Inflammatory macrophage treated with lipopolysaccharide for 4 hours (primary cell): ENCODE measurements at places on chromosomes 5 and 9.

GRCh38 chr5:150860246-150860821, 14.0 kb downstream of the IRGM start:
- DNase-seq = peak; percentile 61

DNA sequence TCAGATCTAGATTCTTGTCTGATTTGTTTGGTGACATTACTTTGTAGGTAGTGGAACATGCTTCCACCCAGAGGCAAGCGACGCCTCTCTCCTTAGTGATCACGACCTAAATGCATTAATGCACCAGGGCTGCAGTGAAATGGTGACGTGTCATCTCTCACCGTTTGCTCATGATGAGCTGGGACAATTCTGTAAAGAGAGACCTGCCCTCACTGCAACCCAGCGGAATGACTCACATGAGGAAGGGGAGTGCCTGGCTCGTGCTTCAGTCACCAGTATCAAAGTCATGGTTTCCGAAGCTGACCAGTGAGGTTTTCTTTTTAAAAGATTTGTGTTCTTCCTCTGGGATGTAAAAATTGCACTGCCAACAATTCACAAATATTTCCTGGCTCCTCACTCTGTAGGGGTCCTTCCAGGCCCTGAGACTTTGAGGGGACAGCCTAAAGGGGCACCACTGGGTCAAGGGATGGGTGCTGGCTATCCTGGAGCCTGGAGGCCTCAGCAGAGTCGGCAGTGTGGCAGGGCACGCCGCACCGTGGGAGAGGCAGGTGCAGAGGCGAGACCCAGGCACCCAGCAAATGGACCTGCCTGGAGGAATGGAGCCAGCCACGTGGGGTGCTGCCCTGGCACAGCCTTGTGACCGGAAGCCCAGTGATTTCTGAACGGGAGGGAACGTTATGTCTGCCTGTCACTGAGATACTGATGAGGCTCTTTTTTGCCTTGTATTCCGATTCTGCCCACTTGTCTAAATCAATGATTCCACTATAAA, 17.3 kb downstream of the QSOX2 start:
- DNase-seq = no peak

DNA sequence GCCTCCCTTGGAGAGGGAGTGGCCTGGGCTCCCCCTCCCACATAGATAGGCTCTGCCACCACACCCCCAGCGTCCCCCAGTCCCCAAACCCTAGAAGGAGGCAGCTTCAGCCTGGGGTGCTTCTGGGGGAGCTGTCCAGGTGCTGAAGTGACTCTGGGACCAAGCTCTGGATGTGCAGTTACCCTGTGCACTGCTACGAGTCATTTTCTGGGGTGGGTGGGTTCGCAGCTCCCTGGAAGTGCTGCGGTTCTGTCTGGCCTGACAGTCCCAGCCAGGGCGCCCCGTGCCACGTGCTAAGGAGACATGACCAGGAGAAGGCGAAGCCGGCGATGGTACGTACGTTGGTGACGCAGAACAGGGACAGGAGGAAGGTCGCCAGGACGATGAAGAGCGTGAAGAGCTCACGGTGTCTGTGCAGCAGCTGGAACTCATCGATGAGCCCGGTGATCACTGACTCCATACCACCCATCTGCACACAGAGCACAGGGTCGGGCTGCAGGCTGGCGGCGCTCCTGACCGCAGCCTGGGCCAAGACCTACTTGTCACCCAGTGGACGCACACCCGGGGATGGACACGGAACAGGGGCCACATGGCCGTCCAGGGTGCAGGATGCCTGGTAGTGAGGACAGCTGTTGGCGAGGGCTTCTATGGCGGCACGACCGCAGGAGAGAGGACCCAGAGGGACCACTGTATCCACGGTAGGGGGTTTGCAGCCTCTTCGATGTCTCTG, 35.7 kb downstream of the SLC6A3 start:
- no peak for DNase-seq

GRCh38 chr5:61974680-61975079, 331.3 kb upstream of the KIF2A start:
- no peak for DNase-seq

- DNase-seq = no peak
Observed at GRCh38 chr9:118091711-118092500, 387.7 kb downstream of the TLR4 start.

DNA sequence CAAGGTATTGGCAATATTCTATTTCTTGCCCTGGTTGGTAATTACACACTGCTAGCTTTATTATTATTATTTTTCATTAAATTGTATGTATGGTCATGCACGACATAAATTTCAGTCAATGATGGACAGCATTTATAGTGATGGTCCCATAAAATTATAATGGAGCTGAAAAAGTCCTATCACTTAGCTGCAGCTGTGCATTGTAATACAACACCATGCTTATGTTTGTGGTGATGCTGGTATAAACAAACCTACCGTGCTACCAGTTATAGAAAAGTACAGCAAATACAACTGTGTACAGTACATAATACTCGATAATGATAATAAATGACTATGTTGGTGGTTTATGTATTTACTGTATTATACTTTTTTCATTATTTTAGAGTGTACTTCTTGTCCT, 65.5 kb downstream of the NR3C1 start:
- DNase-seq = no peak

GRCh38 chr5:154767576-154767975, 12.4 kb downstream of the LARP1 start:
- no peak for DNase-seq

GRCh38 chr9:79408200-79408599, 163.6 kb upstream of the TLE4 start:
- DNase-seq = no peak

DNA sequence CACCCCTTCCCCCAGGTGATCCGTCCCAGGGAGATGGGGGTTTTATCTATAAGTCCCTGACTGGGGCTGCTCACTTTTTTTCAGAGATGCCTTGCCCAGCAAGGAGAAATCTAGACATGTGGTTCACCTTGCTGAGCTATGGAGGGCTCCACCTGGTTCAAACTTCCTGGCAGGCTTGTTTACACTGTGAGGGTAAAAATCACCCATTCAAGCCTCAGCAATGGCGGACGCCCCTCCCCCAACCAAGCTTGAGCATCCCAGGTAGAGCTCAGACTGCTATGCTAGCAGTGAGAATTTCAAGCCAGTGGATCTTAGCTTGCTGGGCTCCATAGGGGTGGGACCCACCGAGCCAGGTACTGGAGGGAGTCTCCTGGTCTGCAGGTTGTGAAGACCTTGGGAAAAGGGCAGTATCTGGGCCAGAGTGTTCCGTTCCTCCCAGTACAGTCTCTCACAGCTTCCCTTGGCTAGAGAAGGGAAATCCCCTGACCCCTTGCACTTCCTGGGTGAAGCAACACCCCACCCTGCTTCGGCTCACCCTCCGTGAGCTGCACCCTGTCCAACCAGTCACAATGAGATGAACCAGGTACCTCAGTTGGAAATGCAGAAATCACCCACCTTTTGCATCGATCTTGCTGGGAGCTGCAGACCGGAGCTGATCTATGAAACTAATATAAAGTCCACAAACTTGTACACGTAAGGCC, 231.7 kb downstream of the CTNND2 start:
- DNase-seq = peak; percentile 9

- no peak for DNase-seq
Observed at GRCh38 chr9:86324901-86325300, 29.3 kb downstream of the TUT7 start.

DNA sequence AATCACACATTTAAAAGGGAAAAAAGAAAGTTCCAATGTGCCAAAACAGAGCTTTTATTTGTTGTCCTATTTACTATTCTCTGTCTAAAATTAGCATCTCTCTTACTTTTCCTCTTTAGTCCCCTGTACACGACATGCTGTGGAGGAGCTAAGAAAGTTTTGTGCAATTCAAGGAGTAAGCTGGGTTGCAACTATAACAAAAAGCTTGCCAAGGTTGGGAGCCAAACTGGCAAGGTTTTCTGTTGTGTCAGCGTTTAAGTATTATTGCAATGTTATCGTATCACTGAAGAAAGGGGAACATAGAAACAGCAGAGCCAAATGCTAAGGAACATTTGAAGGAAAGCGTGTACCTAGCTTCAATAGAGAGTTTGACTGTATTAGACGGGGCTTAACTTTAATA, 680.8 kb downstream of the CETN3 start:
- DNase-seq = no peak

GRCh38 chr9:3282365-3282764, 243.4 kb downstream of the RFX3 start:
- DNase-seq = no peak

GRCh38 chr5:9726931-9727330, 96.8 kb upstream of the TAS2R1 start:
- DNase-seq = no peak

- no peak for DNase-seq
Observed at GRCh38 chr9:133709691-133710571, 28.2 kb downstream of the SARDH start.

DNA sequence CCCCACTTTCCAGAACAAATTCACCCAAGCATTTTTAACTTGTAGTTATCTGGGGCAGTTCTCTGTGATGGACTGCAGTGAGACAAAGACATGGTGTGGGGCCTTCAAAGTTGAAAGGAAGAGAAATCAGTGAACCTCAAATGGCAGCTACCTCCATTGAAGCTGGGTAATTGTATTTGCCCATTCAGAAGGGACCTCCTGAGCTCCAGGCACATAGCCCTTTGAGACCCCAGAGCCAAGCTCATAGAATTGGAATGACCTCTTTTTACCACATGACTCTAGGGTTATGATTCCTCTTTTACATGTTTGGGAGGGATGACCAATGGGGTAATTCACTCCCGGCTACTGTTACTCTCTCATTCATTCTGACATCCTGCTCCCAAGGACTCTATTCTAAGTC, 368.4 kb upstream of the ITGA1 start:
- DNase-seq = no peak

GRCh38 chr9:127142931-127143464, 20.6 kb upstream of the ANGPTL2 start:
- DNase-seq = no peak

DNA sequence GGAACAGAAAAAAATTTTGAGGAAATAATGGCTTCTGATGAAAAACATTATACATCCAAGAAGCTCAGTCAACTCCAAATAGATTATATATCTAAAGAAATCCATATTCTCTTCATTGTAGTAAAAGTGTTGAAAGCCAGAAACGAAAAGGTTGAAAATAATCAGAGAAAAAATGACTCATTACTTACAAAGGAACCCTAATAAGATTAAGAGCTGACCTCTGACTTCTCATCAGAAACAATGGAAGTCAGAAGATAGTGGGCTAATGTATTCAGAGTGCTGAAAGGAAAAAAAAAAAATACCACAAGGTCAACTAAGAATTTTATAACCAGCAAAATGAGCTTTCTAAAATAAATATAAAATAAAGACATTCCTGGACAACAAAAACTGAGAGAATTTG, 60.0 kb downstream of the HSD17B4 start:
- DNase-seq = no peak

DNA sequence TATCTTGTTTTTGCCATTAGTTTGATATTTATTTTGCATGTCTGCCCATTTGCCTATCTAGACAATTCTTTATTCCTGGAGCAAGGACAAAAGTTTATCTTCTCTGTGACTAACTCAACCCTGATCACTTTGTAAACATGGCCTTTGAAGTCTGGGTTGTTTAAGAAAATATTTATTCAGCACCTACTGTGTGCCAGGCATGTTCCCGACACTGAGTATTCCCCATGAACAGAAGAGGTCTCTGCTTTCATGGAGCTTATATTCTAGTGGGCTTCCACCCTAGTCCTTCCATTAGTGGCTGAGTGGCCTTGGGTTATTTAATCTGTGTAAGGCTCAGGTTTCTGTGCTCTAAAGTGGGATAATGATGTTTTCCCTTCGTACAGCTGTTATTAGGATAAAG, 49.7 kb downstream of the SEMA6A start:
- DNase-seq = no peak

DNA sequence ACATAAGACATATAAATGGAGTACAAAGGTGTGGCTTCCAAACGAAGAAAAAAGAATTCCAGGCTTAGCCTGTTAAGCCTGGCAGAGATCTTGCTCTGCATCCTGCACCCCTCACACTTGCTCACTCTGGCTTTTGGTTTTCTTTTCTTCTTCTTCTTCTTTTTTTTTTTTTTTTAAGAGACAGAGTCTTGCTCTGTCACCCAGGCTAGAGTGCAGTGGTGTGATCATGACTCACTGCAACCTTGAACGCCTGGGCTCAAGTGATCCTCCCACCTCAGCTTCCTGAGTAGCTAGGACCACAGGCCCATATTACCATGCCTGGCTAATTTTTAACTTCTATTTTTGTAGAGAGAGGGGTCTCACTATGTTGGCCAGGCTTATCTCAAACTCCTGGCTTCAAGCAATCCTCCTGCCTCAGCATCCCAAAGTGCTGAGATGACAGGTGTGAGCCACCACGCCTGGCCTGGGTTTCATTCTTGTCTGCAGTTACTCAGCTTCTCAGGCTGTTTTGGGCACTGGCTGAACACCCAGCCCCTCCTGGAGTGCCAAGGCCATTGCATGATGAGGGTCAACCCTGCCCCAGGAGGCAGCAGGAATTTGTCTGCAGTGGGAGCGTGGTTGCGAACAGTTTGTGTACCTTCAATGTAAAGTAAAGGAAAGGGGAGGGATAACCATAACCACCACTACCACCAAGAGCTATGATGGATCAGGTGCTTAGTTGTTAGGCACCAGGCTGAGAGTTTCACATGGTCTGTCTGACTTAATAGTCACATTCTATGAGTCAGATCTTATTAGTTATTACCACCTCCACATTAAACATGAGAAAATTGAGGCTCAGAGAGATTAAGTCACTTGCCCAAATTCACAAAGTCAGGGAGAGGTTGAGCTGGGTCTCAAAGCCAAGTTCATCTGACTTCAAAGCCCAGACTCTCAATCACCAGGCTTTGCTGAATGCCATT, 219.2 kb upstream of the PANK3 start:
- DNase-seq = peak; percentile 74

GRCh38 chr5:140842798-140843733, 2.1 kb downstream of the PCDHA8 start:
- no peak for DNase-seq

DNA sequence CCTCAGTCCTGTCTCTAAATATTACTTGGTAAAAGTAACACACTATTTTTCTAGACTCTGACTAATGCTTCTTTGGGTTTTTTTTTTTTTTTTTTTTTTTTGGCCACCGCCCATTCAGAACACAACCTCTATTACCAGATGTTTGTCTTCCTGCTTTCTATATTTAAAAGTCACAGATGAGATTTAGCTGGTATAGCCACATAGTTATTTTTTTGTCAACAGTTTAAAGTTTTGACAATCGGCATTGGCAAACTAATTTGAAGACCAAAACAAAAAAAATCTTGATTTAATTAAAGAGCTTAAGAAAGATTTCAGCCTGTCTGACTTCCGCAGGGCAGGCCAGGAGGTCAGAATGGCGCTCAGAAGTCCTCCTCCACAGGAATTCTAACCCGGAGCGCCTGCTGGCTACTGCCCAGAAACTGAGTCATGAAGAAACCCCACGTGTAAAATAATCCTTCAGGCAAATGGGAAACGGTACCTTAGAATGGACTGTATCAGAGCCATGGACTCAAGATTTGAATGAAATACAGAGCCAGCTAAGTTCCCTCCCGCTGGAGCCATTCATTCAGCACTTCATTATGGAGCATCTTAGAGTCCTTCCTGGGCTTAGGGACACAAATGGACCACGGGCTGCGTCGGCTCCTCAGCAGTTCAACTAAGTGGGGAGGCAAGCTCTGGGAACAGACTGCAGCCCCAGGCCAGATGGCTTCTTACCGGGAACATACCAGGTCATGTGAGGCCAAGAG, 55.6 kb downstream of the PTPDC1 start:
- no peak for DNase-seq
